ENCODE measurements at places on chromosomes 5 and 9. TPM values are rescaled to one million over a fixed set of nuclear protein-coding genes. Genes with fewer than 3 reads are reported as not detected.

DNA sequence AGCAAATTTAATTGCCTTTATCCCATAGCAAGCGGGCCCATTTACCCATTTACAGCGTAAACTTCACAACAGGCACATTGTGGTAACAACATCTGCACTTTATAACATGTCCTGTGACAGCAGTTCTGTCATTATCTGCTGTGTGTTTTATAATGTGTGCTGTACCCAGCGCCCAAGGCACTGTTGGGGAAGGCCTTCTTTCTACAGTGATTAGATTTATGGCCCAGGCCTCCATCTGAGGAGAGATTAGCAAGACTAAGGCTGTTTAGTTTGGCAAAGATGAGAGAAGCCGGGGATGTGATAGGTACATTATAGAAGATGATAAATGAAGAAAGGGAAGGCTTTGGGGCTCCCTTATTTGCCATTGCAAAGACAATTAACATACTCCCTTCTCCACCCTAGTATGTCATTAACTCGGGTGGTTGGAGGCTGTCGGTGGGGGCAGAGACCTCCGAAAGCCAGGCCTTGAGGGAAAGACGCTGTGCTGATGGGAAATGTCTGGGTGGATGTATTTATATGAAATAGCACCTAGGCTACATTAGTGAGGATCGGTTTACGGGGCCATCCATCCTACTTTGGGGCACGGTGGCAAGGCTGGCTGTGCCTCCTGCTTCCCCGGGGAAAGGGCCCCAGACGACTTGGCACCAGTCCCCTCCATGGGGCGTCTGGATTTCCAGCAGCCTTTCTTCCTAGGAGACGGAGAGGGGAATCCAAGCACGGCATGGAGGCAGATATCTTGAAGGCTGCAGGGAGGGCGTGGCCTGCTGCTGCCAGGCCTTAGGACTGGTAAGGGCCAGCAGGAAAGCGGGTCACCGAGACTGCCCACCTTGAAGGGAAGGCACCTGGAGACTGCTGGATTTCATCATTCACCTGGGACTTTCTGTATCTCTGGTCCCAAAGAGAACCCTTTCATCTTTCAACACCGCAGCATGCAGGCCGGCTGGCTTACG lies 64.3 kb upstream of the PTCH1 start:
- DNase-seq, result no peak

GRCh38 chr5:5633579-5633978 lies 211.1 kb downstream of the ICE1 start:
- DNase-seq, result no peak

DNA sequence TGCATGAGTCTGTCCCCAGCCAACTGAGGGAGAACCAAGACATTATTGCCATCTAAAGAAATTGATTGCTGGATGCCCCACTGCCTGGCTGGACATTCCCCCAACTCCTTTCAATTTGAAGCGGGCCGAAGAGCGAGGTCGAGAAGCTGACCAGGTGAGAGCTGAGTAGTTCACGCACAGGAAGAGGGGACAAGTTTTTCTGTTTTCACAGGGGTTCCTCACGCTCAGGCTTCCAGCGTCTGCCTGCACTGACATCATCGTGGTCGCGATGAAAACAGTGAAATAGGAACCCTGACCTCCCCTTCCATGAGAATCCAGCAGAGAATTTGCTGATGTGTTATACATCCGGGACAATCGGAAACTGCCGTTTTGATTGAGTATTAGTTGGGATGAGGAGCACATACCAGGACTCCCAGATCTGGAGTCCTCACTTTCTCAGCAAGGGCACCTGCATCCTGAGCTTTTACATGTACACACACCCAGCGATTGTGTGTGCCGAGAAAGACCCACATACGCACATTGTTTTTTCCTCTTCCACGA lies 3.1 kb upstream of the DMRT3 start:
- no peak for DNase-seq

GRCh38 chr5:138927979-138928378 lies 52.8 kb upstream of the LRRTM2 start:
- DNase-seq, result peak; percentile 36

DNA sequence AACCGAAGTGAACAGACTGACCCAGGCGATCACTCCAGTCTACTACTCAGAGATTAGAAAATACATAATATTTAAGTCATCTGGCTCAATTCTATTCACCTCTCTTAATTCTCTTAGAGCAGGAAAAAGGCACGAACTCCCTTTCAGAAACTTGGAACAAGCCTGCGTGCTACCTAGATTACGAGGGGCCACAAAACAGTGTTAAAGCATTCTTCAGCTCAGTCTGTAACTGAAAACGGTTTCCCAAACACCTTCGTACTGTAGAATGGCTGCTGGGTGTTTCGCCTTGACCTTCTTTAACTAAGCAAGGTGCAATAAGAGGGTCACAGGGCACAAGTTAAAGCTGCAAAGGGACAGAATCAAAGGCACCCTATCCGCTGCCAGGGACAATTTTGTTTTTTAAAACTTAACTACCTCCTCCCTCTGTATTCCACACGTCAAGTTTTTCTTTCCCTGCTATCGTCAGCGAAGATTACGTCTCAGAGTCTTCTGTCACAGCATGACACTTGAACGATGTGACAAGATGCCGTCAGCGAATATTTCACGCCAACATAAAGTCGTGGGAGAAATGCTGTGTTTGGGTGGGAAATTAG lies 687 bp downstream of the LYSMD3 start:
- no peak for DNase-seq

DNA sequence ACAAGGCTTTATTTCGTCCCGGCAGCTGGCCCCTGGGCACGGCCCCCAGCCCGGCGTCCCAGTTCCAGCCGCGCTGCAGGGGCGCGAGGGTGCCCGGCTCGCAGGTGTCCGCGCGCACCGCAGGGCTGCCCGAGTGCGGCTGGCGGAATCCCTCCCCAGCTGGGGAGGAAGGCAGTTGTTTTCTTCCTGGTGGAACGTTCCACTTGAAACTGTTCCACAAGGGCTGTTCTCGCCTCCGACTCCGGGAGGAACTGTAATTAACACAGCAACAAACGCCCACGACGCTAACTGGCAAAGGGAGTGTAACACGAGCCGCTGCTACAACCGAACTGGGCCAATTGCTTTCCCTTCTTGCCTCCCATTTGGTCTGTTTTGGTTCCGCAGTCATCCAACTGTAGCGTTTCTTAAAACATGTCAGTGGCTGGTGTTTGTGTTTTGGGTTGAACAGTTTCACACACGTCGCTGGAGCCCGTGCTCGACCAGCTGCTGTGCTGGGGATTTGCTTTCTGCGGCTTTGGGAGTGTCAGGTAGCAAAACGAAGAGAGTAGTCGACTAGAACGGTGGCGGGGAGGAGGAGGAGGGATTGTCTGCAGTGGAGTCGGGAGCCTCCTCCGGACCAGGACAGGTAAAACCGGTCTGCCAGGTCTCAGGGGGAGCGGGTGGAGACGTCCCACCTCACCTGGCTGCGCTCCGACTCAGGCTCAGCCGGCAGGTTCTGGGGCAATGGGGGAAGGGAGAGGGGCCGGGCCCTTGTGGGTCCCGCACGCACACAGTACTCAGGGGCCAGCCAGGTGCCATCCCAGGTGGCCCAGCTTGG lies 131.6 kb upstream of the NIPBL start:
- DNase-seq, result peak; percentile 70

GRCh38 chr9:109967651-109968642 lies 187.9 kb downstream of the PALM2AKAP2 start:
- DNase-seq, result no peak

- peak; percentile 92 for DNase-seq
These were observed 76.1 kb downstream of the NREP start for GRCh38 chr5:111680737-111681413.

GRCh38 chr9:2144619-2145018 lies 129.5 kb downstream of the SMARCA2 start:
- DNase-seq, result no peak

GRCh38 chr9:97517331-97518089 lies 16.0 kb downstream of the TMOD1 start:
- no peak for DNase-seq

DNA sequence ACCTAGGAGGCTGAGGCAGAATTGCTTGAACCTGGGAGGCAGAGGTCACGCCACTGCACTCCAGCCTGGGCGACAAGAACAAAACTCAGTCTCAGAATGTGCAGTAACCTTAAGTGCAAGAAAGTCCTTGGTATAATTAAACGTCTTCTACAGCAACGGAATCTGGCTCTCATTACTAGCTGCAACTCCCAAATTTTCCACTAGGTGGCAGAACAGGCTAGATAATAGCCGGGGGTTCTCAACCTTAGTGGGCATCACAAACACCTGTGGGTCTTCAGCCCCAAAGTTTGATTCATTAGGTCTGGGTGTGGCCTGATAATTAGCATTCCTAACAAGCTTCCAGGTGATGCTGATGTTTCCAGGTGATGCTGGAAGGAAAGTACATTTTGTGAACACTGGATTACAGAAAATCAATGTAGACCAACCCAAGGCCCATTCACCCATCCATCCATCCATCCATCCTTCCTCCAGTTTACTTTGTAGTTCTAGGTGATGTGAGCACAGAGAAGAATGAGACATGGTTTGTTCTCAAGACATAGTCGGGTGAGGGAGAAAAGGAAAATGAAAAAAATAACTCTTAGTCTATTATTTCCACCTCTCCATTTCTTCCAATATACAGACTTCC lies 37.3 kb downstream of the FBXW2 start:
- DNase-seq, result peak; percentile 61

The AGPAT2 gene
- polyA plus RNA-seq, result 25.3 TPM

The IL13 gene
- polyA plus RNA-seq, result not detected

DNA sequence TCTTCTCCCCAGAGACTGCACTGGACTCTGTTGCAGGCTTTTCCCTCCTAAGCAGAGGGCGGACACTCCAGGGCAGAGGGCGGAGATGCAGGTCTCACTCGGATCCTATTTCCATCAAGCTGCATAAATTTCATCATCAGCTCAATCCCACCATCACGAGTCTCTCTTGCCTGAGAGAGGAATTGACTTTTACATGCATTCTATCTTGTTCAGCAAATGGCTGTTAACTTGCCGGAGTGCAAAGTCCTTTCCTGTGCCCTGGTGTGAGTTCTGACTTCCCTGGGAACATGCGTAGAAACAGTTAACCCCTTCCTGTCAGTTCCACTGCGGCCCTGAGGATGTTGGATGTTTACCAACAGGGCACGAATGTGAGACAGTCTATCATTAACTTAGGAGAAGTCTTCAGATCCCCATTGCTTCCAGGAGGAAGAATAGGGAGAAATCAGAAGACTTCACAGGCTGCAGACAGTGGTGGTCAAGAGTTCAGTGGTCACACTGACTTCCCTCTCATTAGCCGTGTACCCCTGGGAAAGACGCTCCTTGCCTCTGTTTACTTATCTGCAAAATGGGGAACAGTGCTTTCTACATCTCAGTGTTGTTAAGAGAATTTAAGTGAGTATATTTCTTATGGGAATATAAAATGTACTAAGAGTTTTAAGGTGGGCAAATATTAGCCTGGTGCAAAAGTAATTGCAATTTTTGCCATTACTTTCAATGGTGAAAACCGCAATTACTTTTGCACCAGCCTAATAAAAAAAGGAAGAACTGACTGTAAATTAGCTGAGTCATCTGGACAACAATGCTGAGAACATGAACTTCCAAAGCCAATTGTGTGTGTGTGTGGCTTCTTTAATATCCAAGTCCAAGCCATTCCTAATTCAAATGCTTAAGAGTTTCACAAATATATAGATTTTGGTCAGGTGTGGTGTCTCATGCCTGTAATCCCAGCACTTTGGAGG lies 248.0 kb downstream of the DRD1 start:
- DNase-seq, result no peak

DNA sequence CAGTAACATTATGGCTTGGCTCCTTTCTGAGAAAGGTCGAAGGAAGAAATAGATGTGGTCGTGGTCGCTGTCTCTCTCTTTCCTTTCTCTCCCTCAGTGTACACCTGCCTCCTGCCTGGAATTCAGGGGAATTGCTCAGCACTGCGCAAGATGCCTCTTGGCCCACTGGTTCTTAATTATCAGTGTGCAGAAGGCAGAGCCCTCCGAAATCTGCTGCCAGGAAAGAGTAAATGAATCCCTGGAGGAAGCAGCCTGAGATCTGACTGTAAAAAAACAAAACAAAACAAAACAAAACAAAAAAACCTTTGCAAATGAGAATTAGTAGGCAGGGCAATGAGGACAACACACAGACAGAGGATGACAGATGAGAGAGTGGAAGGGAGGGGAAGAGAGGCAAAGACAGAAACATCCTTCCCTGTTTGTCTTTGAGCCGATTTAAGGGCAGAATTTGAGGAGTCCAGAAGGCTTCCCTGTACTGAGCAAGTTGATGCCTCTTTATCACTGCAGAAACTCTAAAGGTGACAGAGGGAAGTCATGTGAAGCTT lies 113.8 kb upstream of the PUM3 start:
- no peak for DNase-seq

DNA sequence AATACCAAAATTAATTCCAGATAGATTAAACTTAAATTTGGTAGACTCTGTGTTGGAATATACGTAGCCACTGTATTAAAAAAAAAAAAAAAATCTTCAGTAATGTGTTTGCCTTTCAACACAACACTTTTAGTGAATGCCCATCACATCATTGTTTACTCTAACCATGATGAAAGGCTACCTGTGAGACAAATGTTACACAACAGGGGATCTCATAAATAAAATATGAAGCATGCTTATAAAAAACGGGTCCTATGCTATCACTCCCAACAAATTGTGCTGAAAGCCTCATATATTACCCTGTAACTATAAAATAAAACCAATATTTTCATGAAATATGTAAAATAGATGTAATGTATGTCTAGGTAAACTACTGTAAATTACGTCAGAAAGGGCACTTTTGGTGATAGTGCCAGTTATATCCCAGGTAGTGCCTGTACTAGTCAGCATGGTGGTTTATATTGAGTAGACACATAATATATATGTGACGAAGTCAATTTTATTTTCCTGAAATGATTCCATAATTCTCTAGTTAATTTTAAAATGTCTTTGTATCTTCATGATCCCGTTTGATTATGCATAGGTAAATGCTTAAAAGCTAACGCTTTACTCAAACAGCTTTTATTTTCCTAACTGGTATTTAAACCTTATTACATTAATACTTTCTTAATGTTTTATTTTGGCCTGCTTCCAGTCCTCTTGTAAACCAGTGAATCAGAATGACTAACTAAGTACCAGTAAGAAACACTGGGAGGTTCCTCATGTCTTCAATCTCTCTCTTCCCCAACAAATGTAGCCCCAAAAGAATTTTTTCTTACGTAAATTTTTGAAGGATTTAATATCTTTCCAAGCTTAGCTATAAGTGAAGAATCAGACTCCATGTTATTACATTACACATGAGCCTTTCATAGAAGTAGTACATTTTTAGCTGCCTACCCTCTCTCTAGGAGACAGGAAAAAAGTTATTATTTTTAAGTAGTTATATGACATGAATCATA lies 420.3 kb downstream of the GABRG2 start:
- DNase-seq, result no peak
